CD4-positive, alpha-beta T cell treated with Interleukin-6 at 100 ng/mL for 8 hours (primary cell): ENCODE measurements at places on chromosomes 2 and 18.

- DNase-seq, result no peak
Measured at GRCh38 chr2:174863183-174863582, 98.9 kb upstream of the CHRNA1 start.

DNA sequence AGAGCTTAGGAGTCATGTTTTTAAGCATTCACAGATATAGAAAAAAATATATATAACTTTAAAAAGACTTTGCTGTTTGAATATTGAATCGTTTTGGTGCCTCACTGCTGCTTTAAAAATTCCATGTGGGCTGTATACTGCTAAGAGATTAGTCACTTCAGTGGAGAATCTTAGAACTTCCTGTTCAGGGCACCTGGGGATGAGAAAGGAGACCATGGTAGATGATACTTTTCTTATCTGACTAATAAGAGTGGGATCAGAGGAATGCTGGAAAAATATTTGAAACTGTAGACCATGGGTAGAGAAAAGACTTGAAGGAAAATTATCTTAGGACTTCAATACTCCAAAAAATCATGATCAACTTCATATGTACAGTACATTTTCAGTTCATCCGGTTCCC is 442.2 kb upstream of the SETBP1 start:
- no peak for DNase-seq

DNA sequence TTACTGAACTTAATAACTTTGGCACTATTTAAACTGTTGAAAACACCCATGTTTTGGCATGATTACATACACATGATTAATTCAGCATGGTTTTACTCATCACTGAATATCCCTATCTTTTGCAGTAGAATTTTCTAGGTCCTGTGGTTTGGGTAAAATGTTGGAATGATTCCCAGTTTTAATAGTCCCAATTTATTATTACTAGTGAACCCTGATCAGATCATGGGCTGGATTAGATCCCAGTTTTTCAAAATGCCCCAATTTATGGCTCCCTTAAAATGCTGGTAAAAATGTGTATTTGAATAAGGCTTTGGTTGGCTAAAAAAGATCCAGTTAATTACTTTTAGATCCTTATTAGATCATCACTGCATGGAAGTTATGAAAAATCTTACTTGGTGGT is 273.6 kb upstream of the NRP2 start:
- no peak for DNase-seq

- peak; percentile 43 for DNase-seq
Measured at GRCh38 chr18:35588995-35589394, 7.5 kb downstream of the GALNT1 start.

DNA sequence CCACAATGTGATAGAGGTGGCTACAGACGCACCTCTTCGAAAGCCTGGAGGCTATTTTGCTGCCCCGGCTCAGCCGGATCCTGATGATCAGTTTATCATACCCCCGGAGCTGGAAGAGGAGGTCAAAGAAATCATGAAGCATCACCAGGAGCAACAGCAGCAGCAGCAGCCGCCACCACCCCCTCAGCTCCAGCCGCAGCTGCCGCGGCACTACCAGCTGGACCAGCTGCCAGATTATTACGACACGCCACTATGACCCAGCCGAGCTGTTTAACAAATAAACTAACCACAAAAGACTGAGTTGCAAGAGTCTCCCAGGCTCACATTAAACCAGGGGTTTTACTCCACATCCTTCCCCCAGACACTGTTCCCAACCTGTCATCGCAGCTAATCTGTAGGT is 263.8 kb downstream of the PHLPP1 start:
- DNase-seq, result no peak

DNA sequence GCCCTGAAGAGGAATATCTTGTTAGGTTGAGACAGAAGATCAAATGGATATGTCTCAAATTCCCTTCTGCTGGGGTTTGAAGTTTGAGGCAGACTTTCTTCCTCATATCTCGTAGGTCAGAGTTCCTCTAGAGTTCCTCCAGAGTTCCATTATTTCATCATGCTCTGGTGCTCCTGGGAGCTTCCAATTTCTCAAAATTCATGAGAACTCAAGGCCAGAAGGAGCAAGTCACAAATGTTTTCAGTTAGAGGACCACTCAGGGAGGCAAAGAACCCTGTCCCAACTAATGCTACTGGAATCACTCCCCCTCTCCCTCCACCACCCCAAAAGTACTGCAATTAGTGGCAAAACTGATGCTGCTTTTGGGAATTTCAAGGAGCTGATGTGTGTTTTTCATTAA is 115.7 kb upstream of the RBMS1 start:
- no peak for DNase-seq

DNA sequence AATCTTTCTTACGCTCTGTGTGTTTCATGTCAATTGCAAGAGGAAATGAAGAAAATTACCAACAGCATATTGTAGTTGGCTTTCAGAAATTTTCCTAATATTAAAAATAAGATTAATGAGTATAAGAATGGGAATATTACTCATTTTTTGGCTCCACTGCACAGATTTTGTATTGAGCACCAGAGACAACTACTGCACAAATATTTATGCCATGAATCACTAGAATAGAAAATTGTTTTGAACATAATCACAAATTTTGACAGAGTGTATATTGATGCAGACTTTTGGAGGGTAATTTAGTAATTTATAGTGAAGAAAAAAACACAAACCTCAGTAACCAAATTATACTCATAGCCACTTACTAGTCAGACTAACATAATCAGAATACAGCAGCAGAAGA is 118.3 kb downstream of the DOK6 start:
- DNase-seq, result no peak

DNA sequence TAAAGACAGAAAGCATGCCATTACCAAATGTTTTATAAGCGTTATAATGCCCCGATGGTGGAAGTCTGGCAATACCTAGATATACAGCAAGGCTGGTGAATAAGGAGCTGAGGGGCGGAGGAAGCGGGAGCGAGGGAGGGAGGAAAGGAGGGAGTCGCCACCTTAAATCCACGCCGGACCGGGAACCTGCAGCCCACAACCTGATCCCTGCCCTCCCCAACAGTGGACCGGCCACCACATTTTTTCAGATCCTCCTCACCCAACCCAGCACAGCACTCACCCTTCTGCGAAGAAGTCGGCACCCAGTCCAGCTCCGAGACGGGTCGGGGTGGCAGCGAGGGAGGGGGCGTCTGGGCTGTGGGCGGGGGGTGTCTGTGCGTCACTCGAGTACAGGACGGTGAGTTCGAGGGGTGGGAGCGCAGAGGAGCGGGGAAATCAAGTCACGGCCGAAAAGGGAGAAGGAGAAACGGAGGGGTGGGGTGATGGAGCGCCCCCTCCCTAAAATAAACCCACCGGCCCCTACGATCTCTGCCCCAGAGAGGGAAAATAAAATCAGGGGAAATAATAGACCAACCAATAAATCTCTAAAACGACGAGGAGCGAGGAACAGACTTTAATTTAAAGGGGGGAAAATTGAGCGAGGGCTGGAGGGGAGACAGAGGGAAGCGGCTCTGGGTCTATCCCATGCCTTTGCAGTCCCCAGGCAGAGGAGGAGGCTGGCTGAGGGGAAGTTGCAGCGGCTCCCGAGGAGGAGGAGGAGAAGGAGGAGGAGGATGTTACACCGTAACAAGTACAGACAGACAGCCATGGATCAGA is 96.5 kb upstream of the SERTAD2 start:
- peak; percentile 20 for DNase-seq

DNA sequence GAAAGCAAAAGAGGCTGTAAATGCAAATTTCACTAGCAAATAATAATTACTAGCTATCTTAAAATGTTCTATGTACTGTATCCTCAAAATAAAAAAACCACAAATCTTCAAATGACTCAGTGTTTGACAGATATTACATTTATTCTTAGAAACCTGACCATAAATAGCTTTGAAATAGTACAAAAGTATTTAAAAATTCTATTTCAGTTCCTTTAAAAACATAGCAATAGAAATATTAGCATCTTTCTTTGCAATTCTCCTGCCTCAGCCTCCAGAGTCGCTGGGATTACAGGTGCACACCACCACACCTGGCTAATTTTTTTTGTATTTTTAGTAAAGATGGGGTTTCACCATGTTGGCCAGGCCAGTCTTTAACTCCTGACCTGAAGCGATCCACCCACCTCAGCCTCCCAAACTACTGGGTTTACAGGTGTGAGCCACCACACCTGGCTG is 50.6 kb downstream of the MSH6 start:
- DNase-seq, result no peak

DNA sequence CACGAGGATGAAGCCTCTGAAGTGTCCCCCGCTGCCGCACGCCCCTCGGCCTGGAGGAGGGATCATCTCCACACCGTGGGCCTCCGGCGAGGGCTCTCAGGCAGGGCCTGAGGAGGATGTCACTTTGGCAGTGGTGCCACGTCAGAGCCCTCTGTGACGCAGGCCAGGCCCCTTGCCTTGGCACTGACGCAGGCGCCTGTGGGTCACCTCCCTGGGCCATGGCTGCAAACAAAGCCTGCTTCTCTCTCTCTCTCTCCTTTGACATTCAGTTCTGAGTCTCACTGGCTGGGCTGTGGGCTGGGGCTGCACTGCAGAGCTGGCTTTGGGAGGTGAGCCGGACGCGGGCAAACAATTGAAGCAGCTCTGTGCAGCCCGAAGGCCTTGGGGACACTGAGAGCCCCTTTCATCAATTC is 273.7 kb downstream of the TWIST2 start:
- no peak for DNase-seq

GRCh38 chr18:48355276-48356115 is 53.7 kb downstream of the ZBTB7C start:
- no peak for DNase-seq

DNA sequence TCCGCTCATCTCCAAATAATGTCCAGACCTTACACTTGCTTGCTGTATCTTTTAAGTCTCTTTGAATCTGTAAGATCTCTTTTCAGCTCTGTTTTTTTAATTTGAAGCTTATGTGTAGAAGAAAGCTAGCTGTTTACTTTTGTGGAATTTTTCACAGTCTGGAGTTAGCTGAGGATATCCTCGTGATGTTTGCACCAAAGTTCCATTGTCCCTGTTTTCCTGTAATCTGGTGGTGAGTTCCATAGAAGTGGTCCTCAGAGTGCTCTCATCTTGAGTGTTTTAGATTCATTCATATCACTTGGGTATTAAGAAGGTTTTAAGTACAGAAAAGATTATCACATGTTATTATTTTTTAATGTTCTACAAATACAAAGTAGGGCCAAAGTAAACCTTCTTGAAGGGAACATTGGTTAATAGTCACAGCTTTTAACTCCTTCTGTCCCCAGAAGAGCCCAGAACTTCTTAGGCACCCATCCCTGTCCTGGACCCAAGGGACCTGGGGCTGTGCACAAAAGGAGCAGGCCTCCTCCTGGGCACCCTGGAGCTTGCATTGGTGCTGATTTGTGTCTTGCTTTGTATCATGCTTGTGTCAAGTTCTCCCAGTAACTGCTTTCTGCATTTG is 15.0 kb downstream of the MLPH start:
- no peak for DNase-seq

- DNase-seq, result no peak
Measured at GRCh38 chr18:49856496-49856895, 43.2 kb upstream of the ACAA2 start.

- DNase-seq, result no peak
Measured at GRCh38 chr2:64929333-64929732, 59.9 kb upstream of the SLC1A4 start.

DNA sequence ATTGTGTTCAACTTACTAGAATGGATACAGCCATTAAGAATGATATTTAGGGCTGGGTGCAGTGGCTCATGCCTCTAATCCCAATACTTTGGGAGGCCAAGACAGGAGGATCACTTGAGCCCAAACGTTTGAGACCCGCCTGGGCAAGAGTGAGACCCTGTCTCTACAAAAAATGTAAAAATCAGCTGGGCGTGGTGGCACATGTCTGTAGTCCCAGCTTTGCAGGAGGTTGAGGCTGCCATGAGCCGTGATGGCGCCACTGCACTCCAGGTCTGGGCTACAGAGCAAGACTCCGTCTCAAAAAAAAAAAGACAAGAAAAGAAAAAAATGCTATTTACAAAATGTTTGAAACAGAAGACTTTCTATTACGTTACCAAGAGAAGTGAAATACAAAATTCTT is 30.0 kb downstream of the REEP1 start:
- DNase-seq, result no peak

- no peak for DNase-seq
Measured at GRCh38 chr2:5190023-5190422, 502.2 kb upstream of the SOX11 start.

DNA sequence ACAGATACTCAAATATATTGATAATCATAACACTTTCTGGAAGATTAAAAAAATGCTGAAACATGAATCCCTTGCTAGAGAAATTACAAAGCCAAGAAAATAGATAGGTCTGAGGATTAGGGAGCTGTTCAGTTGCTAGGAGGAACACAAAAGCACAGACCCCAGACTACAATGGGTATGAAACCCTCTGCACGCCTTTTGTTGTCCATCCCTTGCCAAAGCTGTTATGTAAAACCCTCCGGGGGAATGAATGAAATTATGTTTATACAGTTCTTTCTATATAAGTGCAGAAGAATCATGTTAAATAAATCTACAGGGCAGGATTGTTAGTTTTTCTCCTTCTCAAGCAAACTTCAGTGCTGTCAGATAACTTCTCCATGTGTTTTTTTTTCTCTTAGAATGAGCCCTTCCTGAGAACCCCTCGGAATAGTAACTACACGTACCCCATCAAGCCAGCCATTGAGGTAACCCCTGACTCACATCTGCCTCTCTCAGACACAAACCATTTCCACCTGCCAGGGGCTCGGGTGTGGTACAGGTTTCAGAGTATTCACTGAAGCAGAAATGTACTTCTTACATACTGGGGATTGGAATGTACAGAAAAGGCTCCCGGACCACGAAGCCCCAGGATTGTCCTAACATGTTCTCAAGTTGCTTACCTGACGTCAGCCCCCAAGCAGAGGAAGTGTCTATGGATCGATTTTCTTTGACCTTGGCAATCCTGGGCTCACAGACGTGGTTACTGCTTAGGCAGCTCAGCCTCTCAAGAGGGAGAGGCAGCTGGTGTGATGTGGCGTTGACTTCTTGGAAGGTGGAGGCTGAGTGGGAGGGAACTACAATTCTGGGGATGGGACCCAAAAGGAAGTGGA is 118.0 kb downstream of the PLB1 start:
- DNase-seq, result peak; percentile 30

DNA sequence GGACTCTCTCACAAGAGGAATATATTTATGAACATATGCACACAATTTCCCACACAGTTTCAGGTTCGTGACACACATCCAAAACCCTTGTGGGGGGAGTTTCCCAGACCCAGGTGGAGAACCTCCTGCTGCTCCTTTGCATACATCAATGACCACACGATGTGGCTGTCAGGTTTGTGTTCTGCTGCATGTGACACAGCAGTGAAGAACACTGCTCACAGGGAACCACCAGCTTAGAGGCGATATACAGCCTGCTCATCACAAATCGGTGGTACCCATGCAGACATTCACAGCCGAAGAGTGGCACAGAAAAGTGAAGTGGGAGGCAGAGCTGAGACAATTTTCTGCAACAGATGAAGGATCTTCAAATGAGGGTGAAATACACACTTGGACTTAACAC is 175.6 kb upstream of the ZFP36L2 start:
- DNase-seq, result no peak

DNA sequence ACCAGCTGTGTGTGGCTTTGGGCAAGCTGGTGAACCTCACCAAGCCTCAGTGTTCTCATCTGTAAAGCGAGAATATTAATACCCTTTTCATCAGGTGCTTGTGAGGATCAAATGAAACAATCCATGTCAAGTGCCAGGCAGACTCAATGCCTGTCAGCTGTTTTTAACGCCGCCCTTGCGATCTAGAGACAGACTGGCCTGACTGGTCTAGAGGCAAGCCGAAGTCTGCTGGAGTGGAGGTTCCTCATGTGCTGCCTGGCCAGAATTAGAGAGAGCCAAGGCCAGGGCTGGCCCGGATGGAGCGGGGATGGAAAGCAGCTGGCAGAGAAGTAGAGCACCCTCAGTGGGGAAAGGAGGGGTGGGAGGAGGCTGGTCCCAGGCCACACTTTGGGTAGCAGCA is 74.5 kb upstream of the B3GNT7 start:
- DNase-seq, result no peak
